ENCODE measurements at places on chromosomes 7 and 10.
A peak's percentile ranks its signal among the peaks of the same experiment; 100 is the strongest.

- DNase-seq: no peak
These were observed 39.4 kb downstream of the SRRM3 start for GRCh38 chr7:76241141-76241540.

GRCh38 chr7:12729112-12729511 is 41.7 kb downstream of the ARL4A start:
- DNase-seq: peak; percentile 73

GRCh38 chr10:114801411-114801813 is 20.2 kb upstream of the FHIP2A start:
- no peak for DNase-seq

DNA sequence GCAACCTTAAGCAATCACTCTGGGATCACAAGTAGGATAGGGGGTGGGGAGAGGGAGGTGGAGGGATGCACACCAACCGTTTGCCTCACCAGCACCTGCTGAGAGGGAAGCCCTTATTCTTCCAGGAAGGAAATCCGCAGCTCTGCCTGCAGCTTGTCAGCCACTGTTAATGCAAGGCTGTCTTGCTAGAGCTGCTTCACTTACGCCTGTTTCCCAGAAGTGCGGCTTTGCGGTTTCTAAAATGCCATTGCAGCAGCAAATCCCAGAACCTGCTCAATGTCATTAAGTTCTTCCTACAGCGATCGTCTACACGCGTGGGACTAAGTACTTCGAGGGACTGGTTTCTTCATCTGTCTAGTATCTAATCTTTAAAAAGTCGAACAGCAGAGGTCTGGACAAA is 191.1 kb downstream of the ZMYND11 start:
- no peak for DNase-seq

- peak; percentile 100 for DNase-seq
These were observed at the start of gene UBTD1 for GRCh38 chr10:97498841-97499560. Gene UBTD1 (plus strand): TSS chr10:97498924. CDS start chr10:97499204, 280 bp downstream.

DNA sequence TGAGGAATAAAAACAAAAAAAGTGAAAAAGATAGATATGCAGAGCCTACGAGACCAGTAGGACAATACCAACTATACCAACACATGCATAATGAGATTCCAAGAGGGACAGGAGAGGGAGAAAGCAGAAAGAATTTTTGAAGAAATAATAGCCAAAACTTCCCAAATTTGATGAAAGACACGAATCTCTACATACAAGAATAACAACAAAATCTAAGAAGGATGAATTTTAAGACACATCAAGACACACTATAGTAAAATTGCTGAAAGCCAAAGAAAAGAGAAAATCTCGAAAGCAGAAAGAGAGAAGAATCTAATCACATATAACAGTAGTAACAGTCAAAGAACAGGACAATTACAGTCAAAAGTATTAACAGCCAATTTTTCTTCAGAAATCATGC is 7.5 kb upstream of the MAT1A start:
- DNase-seq: no peak

DNA sequence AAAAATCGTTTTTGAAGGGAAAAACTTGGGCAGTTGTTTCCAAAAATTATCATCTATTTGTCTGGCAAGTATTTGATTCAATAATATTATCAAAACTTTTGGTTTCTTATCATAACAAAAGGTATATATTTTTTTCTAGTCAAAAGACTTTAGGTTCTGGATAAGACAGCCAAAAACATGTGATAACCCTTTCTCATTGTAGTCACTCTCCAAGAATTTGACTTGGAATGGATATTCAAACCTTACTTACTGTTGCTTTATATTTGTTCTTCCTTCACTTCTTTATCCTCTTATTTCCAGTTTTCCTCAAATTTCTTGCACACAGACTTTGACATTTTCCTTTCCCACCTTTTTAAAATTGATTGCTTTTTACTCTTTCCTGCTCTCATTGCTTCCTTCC is 140.9 kb upstream of the FAM3C start:
- DNase-seq: no peak

- DNase-seq: no peak
These were observed 29.3 kb downstream of the TNS3 start for GRCh38 chr7:47552621-47553020.

DNA sequence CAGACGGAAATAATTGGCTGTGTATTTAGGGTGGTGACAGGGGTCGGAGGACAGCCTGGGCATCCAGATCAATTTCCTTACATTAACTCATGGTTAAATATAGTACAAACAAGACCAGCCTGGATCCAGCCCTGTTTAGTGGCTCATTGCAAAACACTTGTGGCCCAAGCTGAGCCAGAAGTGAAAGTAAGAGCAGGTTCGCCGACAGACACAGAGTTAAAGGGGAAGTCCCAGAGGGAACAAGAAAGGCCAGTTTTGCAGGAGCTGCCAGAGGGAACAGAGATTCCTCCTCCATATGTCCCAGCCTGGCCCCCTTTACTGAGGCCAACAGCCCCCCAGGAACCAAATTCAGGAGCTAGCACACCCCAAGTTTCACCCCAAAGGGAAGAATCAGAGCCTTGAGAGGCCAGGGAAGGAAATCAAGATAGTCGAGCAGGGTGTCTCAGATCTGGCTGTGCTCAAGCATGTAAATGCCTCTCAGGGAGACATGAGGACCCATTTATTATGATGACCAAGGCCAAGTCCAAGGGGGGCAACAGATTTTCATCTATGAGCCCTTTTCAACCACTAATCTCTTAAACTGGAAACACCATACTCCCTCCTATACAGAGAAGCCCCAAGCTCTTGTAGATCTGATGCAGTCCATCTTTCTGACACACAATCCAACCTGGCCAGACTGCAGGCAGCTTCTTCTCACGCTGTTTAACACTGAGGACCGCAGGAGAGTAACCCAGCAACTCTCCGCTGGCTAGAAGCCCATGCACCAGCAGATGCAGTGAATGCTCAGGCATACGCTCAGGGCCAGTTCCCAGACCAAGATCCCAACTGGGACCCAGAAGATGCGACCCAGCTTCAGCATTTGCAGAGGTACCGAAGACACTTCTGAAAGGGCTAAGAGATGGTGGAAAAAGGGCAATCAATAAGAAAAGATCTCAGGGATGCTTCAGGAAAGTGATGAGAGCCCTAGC is 15.9 kb upstream of the ADCK2 start:
- no peak for DNase-seq

DNA sequence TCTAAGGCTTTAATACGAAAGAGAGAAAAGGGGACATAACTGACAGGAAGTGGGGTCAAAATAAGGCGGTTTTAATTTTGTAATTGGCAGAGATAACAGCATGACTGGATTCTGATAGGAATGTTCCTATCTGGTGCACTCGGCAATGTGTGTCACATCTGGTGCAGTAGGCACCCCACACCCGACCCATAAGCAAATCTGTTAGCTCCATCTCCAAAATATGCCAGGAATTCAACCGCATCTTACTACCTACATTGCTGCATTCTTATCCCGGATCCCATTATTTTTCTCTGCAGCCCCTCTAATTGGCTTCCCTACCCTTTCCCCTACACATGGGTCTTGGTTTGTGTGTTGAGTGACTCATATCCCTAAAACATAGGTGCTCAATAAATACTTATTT is 19.1 kb upstream of the GALNT11 start:
- no peak for DNase-seq

GRCh38 chr7:54349229-54349628 is 192.9 kb upstream of the VSTM2A start:
- no peak for DNase-seq

DNA sequence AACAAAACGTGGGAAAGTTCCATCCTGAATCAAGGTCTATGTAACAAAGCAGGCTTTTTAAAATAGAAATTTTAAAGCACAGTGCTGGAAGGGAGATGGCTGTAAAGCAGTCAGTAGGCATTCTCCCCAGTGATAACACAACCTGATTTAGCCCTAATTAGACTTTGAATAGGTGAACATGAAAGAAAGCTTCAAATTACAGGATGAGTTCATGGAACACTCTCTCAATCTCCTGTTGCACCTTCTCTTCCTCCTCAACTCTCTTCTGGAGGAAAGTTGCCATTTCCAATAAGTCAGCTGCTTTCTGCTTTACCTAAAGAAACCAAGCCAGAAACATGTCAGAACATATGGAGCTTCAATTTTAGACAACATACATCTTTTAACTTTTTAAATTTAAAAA is 20.1 kb downstream of the SFR1 start:
- DNase-seq: peak; percentile 28

DNA sequence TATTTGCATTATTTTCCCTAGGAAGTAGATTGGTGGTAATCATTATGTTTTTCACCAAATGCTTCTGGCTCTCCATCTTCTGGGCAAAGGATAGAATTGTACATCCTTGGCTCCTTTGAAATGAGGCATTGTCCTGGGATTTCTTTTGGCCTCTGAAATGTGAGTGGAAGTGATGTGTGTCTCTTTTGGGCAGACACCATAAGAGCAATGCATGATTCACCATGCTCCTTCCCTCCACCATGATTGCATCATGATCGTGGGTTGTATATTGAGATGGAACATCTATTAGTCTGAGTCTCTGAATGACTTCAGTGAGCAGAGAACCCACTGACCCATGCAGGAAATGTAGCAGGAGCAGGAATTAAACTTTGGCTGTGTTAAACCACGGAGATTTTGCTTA is 49.2 kb downstream of the ADRA2A start:
- DNase-seq: no peak

DNA sequence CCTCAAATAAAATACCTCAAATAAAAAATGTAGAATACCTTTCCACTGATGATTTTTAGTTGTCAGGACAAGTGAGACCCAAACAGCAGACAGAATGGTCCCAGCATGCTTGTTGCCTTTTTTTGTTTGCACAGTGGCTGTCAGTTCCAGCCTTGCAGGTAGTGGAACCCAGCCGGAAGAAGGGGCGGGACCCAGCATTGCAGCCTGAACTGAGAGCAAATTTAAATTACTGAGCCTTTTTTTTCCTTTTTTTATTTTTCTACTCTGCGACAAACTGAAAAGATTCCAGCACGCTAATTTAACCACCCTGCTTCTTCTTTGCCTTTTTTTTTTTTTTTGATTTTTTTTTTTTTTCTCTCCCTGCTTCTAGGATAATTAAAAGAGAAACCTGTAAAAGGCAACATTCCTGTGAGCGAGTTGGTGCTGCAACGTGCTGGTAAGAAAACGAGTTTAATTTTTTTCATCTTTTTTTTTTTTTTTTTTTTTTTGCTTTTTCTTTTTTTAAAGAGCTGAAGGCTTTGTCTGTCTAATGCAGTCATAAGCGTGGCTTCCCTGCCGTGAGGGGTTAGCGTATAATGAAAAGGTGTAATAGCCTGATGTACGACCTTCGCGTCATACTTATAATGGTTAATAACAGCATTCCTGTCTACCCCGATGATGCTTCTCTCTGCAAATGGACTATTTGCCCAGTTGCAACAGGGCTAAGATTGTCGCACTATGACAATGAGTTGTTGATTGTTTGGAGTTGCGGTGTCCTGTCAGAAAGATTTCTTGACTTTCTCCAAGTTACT is 555.3 kb upstream of the CELF2 start:
- no peak for DNase-seq

GRCh38 chr7:35657125-35657524 is 37.8 kb downstream of the HERPUD2 start:
- DNase-seq: no peak

DNA sequence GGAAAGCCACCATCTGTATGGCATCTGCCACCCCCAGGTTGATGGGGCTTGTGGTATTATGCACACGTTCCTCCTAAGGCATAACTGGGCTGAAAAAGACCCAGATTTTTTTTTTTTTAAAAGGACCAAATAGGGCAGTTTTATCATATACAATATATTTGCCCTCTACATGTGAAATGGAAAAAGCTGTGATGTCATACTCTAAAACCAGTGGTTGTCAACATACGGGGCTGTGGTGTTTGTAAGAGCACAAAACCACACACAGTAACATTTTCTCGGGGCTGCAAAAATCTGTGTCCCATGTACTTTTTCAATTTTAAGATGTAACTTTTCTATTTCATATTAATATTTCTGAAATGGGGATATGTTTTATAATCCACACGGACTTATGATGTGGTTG is 34.9 kb downstream of the FAM171A1 start:
- DNase-seq: no peak

GRCh38 chr7:152177681-152178404 is 152.4 kb downstream of the GALNT11 start:
- no peak for DNase-seq

DNA sequence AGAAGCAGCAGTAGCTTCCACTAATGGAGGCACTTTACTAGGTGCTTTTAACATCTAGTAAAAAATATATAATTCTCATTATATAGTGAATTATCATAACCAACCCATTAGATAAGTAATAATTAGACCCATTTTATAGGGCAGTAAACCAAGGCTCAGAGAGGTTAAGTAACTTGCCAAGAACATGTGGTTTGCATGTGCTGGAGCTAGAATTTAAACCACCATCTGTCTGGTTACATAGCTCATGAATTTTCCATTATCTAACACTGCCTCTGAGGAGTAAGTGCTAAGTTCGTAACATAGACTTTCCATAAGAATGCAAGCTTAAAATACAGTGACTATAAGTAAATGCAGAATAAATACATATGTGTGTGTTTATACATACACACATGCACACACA is 41.9 kb downstream of the CREB3L2 start:
- DNase-seq: no peak

GRCh38 chr10:6365384-6365783 is 162.7 kb downstream of the PFKFB3 start:
- DNase-seq: no peak

DNA sequence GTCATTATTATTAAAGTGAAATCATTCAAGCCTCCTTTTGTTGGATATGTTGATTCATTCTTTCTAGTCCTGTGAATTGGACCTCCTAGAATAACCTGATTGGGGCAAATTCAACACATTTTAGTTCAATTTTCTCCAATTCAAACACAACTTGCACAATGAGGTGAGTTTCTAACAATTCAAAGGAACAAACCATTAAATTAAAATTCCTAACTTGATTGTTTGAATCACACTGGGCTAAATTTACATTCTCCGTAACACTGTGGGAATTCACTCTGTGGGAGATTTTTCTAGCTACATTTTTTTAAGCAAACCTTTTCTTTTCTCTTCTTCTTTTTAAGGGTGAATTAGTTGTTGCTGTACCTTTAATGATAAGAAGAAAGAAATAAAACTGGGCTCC is 68.3 kb upstream of the CABCOCO1 start:
- DNase-seq: no peak

GRCh38 chr10:34109952-34110702 is 705.0 kb downstream of the PARD3 start:
- DNase-seq: no peak
